Stimulated activated CD4-positive, alpha-beta T cell treated with anti-CD3 and anti-CD28 coated beads, Interleukin-2, amount 100 ng/mL, for 24 hours (primary cell): ENCODE measurements at places on chromosomes 13 and 19.
A peak's percentile ranks its signal among the peaks of the same experiment; 100 is the strongest.

DNA sequence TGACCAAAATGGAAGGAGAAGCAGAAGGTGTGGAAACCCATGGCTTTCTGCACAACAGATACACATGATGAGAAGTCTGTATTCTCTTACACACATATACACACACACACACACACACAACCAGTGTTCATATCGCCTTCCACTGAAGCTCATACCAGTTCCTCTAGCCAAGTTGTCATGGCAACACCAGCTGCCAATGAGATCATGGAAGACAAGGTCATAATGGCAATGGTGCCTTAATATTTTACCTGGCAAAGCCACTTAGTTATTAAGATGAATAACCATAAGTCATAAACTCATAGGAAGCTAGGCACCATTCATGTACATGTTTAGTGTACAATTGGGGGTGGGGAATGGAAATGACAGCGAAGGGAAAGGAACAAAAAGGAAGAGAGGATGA is 2.6 kb upstream of the DHRS12 start:
- no peak for DNase-seq

GRCh38 chr13:106753251-106753650 is 185.3 kb upstream of the ARGLU1 start:
- no peak for DNase-seq

DNA sequence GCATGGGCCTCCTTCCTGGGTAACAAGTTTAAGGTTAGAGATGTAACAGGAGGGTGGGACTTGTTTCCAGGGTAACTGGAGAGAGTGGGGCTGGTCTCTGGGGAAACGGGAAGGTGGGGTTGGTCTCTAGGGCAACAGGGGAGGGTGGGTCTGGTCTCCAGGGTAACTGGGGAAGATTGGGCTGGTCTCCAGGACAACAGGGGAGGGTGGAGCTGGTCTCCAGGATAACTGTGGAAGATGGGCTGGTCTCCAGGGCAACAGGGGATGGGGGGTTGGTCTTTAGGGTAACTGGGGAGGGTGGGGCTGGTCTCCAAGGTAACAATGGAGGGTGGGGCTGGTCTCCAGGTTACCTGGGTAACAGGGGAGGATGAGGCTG is 36.5 kb downstream of the SPTBN4 start:
- no peak for DNase-seq

DNA sequence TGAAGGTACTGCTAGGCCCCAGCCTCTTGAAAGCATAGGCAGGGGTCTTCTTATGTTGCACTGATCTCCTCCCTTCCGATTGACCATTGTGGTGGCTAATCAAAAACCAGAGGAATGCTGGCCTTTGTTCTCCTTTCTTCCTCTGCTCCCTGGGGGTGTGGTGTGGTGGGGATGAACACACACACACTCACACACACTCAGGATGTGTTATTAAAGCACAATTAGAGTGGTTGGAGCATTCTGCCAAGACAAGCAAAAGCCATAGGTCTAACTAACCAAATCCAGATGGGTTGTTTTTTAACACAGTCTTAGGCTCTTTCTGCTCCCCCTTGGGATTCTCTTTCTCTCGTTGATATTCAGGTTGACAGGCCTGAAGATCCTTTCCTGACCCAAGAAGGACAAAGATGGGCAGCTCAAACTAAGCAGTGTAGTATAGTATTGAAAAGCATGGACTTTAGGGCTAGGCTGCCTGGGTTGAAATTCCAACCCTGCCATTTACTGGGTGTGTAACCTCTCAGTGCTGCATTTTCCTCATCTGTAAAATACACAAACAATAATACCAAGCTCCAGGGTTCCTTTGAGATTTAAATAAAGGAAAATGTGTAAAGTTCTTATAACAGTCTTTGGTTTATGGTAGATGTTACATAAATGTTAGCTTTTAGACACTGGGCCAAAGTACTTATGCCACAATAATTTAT is 25.5 kb upstream of the DGKH start:
- no peak for DNase-seq

DNA sequence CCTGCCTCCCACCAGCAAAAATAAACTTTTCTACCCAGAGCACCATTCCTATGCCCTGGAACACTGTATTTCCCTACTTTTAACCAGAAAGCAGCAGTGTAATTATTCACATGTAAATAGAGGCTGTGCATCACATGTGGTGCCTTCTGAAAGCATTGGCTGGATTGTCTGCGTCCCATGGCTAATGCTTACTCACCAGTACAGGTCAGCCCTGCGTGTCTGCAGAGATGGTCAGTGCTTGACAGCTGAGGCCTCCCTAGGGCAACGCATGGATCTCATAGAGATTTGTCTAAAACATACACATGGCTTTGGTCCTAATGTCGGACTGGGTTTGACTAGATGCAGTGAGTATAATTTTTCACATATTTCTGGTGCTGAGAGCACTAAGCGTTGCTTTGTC is 64.2 kb downstream of the DPY19L3 start:
- no peak for DNase-seq

GRCh38 chr13:101292711-101293110 is 123.6 kb downstream of the NALCN start:
- DNase-seq: no peak

DNA sequence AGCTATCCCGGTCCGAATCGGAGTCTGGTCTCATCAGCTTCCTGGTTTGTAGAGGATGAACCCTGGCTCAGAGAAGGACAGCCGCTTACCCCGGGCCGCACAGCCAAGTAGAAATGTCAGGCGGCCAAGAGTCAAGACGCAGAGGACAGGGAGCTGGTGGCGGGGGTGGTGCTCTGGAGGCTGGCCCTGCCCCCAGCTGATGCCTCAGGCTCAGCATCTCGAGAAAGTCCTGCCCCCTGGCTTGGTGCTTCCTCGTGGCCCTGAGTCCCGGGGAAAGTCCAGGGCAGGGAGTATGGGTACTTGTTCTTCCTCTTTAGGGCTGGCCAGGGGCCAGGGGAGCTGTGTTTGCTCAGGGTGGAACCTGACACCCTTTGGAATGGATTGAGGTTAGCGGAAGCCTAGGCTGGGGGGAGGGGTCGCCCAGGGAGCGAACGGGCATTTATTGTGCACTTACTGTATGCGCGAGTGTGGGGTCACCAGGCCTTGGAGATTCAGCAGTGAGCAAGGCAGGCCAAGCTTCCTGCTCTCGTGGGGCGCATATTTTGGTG is 2.2 kb downstream of the TJP3 start:
- DNase-seq: no peak

- DNase-seq: no peak
These were observed 72.1 kb downstream of the GPC6 start for GRCh38 chr13:93298713-93299112.

DNA sequence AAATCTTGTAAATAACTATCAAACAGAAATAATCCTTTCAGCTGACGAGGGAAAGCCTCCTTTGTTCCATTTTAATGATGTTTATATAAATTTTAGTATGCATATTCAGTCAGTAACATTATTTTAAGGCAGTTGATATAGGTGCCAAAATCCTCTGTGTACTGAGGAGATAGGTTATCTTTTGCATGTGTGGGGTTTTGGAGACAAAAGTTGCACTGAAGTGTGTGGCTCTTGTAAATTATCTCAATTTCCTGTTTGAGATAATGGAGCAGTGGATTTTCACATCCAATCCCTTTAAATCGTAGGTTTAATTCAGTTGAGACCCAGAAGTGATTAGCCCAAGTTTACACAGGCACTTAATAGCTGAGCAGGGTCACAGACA is 106.6 kb downstream of the RGCC start:
- DNase-seq: no peak

DNA sequence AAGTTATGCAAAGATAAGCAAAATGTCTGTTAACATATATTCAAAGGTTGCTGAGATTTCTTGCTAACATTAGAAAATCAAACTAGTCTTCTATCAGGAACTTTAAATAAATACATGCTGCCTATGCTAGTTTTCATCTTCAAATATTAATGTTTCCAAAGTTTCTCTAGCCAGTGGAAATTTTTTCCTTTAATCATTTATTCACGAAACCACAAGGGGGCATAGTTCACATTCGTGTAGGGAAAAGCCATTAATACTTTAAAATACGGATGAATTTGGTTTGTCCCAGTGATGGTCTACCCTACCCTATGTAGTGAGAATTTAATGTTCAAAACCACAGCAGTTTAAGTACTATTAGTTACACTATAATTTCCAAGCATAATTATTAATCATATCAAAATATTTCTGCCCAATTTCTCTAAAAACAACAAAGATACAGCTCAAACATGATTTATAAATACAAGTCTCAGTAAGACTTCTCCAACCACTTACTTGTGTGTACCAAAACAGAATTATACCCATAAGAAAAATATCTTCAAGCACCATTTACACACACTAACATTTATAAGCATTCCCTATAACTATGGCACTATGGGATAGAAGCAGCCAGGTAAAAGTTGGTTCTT is 16.2 kb downstream of the NUFIP1 start:
- DNase-seq: no peak

- no peak for DNase-seq
These were observed 67.0 kb downstream of the ABCC4 start for GRCh38 chr13:95234242-95234641.

DNA sequence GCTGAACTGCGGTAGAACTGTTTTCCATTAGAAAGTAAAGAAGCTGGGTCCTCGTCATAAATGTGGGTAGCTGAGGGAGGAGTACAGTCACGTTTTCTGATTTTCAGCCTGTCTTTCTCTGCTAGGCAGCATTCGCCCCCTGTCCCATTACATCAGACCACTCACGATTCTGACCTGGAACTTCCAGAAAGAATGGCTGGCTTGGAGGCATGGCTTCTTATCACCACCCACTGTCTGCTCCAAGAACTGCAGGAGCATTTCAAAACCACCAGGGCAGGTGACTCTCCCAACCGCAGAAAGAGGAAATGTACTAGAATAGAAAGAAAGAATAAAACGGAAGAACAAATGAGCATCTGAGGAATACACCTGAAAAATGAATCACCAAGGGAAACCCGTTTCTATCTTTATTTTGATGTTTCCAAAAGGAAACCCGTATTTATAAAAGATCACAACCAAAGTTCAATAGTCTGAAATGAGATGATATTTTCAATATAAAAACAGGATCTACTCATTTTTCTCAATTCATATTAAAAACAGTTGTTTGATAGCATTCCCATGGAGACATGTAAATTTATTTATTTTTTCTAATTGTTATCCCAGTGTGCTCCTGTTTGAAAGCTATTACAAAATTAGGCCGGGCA is 22.1 kb upstream of the POMP start:
- peak; percentile 46 for DNase-seq

DNA sequence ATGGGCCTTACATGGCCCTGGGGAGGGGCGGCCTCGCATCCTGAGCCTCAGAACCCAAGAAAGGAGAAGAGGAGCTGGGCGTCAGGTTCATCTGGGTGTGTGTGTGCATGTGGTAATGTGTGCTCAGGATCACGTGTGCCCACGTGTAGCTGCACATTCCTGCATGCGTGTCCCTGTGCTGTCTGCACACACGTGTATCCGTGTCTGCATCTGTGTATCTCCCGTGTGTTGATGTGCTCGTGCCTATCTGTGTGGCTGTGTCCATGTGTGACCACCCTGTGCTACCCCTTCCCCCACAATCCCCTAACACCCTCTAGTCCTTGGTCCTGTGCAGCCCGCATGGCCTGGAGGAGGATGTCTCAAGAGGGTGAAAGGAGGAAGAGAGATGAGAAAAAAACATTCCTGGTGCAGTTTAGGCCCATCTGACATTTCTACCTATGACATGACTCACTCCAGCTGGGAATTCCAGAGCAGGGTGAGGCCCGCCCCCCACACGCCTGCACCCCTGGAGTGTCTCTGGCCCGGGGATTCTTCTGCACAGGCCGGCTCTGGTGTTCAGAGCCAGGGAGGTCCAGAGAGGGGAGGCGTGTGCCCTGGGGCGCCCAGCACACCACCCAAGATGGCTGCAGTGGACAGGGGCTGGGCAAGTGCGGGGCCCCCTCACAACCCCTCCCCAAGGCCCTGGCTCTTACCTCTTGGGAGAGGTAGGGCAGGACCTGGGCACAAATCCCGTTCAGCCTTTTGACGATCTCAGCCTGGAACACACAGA is 7.1 kb downstream of the TLE5 start:
- DNase-seq: no peak

GRCh38 chr19:43752287-43752875 is 2.4 kb downstream of the SMG9 start:
- no peak for DNase-seq

GRCh38 chr13:112931028-112931934 is 37.7 kb upstream of the MCF2L start:
- no peak for DNase-seq

- no peak for DNase-seq
These were observed 3.0 kb downstream of the ABCA7 start for GRCh38 chr19:1042689-1043511.

DNA sequence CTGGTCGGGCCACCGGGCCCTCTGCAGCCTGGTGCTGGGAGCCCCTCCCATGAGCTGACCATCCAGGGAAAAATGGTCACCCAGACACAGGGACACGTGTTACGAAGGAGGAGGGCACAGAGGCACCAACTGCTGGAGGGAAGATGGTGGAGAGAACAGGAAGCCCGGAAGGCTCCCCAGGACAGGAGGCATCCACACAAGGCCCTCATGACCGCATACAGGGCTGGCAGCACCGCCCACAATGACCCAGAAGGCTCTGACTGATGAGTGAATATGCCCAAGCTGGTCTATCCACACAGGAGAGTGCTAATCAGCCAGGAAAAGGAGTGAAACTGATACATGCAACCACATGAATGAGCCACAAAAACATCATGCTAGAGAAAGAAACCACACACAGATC is 14.0 kb upstream of the TMEM86B start:
- DNase-seq: no peak

- DNase-seq: peak; percentile 81
These were observed 1.4 kb upstream of the QTRT1 start for GRCh38 chr19:10699650-10700335.

DNA sequence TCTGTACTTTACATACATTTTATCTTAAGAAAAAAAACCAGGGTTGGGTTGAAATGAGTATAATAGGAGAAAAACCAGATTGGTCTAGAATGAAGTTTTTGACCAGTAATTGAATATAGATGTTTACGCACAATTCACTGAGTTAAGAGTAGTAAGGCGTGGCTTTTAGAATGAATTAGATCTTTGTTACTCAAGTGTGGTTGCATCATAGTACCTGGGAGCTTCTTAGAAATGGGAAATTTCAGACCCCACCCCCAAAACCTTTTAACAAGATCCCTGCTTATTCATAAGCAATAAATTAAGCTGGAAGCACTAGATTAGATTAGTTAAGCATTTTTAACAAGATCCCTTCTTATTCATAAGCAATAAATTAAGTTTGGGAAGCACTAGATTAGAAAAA is 28.7 kb upstream of the LMO7 start:
- DNase-seq: no peak
